Renal cortex interstitium (tissue), 15 donors: ENCODE measurements at places on chromosomes 13 and 19.

GRCh38 chr13:73579574-73580274 lies 520.9 kb downstream of the KLF5 start:
- DNase-seq, result no peak

GRCh38 chr13:33624740-33625139 lies 193.2 kb upstream of the RFC3 start:
- no peak for DNase-seq

DNA sequence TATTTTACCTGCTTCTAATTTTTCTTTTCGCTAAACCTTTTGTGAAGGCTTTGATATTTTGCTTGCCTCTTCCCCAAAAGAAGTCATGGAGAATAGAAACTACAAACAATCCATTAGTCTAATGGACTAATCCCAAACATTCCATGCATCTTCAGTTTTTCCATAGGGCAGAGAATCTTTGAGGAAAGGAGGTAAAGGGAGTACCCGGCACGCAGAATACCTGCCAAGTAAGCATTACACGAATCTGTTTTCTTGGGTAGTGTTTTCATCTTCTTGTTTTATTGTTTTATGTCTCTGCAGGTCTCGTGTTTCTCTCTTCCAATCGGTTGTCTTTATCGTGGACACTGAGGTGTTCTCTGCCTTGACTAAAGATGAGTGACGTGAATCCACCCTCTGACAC lies at the start of gene NLRP8:
Gene NLRP8 (plus strand): TSS at position 301 of the 400 bp plus-strand sequence.
- DNase-seq, result no peak

- no peak for DNase-seq
Observed at GRCh38 chr13:48184260-48184659, 48.7 kb upstream of the ITM2B start.

GRCh38 chr19:31591258-31591657 lies 242.0 kb upstream of the TSHZ3 start:
- DNase-seq, result no peak

GRCh38 chr13:44815623-44816022 lies 173.6 kb downstream of the NUFIP1 start:
- no peak for DNase-seq
